ENCODE measurements at places on chromosomes 12 and 14. TPM values are rescaled to one million over a fixed set of nuclear protein-coding genes. Genes with fewer than 3 reads are reported as not detected.

Gene ENO2
- 46.4 TPM for total RNA-seq

DNA sequence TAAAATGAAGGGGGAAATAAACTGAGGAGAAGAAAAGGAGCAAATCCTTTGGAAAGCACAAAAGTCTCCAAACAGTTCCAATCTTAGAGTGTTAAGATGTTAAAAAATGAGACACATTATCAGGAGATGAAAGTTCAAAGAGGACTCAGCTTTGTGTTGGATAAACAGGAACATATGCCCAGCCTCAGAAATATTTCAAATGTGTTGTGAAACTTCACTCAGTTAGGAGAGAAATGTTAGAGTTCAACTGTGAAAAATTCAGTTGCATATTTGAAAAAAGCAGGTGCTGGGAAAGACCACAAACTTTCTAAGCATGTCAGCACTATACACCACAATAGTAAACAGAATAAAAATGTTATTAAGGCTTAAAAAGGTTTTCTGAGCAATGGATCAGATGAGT is 136.8 kb upstream of the PRKD1 start:
- DNase-seq, result peak; percentile 31
- H3K27me3 ChIP-seq, result no peaks in the 10 kb centered on the region
- H3K36me3 ChIP-seq, result no peaks in the 10 kb centered on the region

- H3K27me3 ChIP-seq, result no peaks in the 10 kb centered on the region
- no peaks in the 10 kb centered on the region for H3K36me3 ChIP-seq
- H3K27ac ChIP-seq, result no peak overlapping the region
- H3K4me1 ChIP-seq, result peaks cover 31% of the 10 kb centered on the region
- no peak for DNase-seq
Measured at GRCh38 chr14:67267576-67268328, 26.5 kb downstream of the PALS1 start.

- DNase-seq, result no peak
- H3K27ac ChIP-seq, result no peak overlapping the region
- no peaks in the 10 kb centered on the region for H3K4me1 ChIP-seq
- no peaks in the 10 kb centered on the region for H3K27me3 ChIP-seq
- H3K36me3 ChIP-seq, result no peaks in the 10 kb centered on the region
- H3K4me3 ChIP-seq, result no peak overlapping the region
Measured at GRCh38 chr12:101165319-101165718, 44.7 kb downstream of the SLC5A8 start.

DNA sequence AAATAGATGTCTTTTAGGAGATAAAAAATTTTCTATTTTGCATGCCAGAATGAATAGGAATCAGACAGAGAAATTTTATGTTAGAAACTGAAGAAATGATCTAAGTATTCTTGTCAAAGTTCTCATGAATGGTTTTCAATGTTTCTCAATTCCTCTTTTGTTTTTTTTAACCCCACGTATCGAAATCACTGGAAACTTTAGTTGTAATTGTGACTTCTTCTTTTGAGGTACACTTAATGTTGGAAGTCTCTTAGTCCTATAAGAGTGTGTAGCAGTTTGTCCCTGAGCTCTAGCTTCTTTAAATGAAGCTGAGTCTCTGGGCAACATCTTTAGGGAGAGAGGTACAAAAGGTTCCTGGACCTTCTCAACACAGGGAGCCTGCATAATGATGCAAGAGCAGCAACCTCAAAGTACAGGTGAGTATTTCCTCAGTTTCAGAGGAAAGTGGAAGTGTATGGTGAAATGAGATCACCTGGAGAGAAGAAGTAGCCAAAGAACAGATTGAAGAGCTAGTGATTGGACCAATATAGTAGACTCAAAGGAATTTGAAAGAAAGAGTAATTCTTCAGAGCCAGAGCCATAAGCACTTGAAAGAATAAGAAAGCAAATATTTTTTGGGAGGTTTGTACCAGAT is at the start of gene CLEC6A:
Gene CLEC6A, plus strand, starts transcription at position 236 of the 634 bp plus-strand sequence. Its CDS starts 150 bp downstream, at position 386.
- H3K27me3 ChIP-seq, result no peaks in the 10 kb centered on the region
- no peak within 1 kb of the TSS for H3K4me3 ChIP-seq
- no peak within 1 kb of the TSS for H3K27ac ChIP-seq
- no peaks in the 10 kb centered on the region for H3K4me1 ChIP-seq
- no peaks in the 10 kb centered on the region for H3K36me3 ChIP-seq

GRCh38 chr12:56836800-56837663 is 73.9 kb downstream of the HSD17B6 start:
- no peaks in the 10 kb centered on the region for H3K36me3 ChIP-seq
- peaks cover 7% of the 10 kb centered on the region for H3K4me1 ChIP-seq
- DNase-seq, result peak; percentile 60
- no peaks in the 10 kb centered on the region for H3K27me3 ChIP-seq
- no peak overlapping the region for H3K4me3 ChIP-seq

DNA sequence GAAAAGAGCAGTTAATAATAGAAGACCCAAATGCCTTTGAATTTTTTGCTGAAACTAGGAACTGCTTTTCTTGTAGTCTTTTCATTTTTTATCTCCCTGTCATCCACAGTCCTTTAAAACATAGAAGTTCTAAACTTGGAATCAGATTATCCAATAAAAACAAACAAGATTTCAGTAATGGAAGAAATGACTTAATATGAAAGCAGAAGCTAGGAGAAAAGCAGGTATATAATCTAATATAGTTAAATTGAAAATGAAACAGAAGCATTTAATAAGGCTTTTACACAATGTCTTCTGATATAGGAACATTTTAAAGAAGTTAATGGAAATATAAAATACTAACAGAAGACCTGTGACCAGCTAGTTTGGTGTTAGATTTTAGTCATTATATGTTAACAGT is 26.5 kb downstream of the PPP1R12A start:
- DNase-seq, result no peak
- H3K27me3 ChIP-seq, result no peaks in the 10 kb centered on the region
- peaks cover 4% of the 10 kb centered on the region for H3K4me1 ChIP-seq
- no peaks in the 10 kb centered on the region for H3K36me3 ChIP-seq
- H3K4me3 ChIP-seq, result no peak overlapping the region

DNA sequence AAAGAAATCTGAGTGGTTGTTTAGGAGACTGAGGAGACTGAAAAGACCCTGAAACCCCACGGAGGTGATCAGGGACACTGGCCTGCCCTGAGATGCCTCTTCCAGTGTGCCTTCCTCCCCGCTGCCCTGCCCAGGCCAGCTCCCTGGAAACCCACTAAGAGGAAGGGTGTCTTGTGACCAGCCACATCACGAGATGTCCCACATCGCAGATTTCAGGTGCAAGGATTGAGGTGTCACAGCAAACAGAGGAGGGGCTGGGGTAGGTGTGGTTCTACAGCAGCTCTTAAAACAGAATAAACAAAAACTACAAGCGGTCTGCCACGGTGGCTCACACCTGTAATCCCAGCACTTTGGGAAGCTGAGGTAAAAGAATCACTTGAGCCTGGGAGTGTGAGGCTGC is 184.3 kb upstream of the C14orf180 start:
- no peaks in the 10 kb centered on the region for H3K36me3 ChIP-seq
- DNase-seq, result no peak
- no peak overlapping the region for H3K4me3 ChIP-seq
- no peaks in the 10 kb centered on the region for H3K4me1 ChIP-seq
- no peak overlapping the region for H3K27ac ChIP-seq
- no peaks in the 10 kb centered on the region for H3K27me3 ChIP-seq

Gene RPGRIP1
- total RNA-seq, result not detected

DNA sequence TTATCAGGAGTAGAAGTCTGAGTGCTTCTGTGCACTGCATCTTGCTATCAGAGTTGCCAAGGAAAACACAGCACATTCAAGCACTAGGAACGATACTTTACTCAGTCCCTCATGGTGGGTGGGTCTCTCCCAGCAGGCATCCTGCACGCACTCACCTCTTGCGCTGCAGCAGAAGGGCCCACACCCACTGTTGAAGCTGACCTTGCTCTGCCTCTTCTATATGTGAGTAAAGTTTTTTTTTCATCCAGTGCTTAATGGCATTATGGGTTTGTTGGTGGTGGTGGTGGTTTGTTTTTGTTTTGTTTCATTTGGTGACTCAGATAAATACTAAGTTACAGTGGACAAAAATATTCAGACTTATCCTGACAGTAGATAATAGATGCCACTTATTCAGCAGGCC is 348.5 kb downstream of the EGLN3 start:
- H3K4me3 ChIP-seq, result no peak overlapping the region
- H3K27ac ChIP-seq, result no peak overlapping the region
- peak; percentile 45 for DNase-seq
- peaks cover 3% of the 10 kb centered on the region for H3K4me1 ChIP-seq
- no peaks in the 10 kb centered on the region for H3K36me3 ChIP-seq

- H3K4me3 ChIP-seq, result no peak overlapping the region
- no peaks in the 10 kb centered on the region for H3K27me3 ChIP-seq
- no peaks in the 10 kb centered on the region for H3K36me3 ChIP-seq
- no peak for DNase-seq
- H3K4me1 ChIP-seq, result no peaks in the 10 kb centered on the region
Measured at GRCh38 chr12:2559931-2560330, 234.8 kb upstream of the FKBP4 start.

DNA sequence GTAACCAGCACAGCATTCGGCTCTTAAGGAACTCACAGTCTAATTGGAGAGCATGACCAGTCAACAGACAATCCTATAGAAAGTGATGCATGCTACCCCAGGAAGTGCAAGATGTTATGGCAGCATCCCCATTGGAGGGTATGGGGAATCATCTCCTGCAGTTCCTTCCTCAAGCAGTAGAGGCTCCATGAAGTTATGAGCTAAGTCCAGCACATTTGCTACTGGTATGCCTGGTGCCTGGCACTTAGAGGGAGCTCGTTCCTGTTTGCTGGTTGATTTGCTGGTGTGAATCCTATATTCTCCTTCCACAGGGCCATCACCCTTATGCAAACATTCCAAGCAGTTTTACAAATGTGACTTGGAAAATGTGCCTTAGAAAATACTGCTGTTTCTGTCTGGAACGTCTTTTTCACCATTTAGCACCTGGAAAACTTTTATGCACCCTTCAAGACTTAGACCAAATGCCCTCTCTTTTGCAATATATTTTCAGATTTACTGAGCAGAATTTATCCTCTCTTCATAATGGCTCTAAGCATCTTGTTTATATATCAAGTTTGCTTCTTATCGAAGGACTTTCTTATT is 136.1 kb upstream of the WSCD2 start:
- no peak overlapping the region for H3K27ac ChIP-seq
- DNase-seq, result peak; percentile 5
- no peaks in the 10 kb centered on the region for H3K27me3 ChIP-seq
- no peaks in the 10 kb centered on the region for H3K4me1 ChIP-seq

DNA sequence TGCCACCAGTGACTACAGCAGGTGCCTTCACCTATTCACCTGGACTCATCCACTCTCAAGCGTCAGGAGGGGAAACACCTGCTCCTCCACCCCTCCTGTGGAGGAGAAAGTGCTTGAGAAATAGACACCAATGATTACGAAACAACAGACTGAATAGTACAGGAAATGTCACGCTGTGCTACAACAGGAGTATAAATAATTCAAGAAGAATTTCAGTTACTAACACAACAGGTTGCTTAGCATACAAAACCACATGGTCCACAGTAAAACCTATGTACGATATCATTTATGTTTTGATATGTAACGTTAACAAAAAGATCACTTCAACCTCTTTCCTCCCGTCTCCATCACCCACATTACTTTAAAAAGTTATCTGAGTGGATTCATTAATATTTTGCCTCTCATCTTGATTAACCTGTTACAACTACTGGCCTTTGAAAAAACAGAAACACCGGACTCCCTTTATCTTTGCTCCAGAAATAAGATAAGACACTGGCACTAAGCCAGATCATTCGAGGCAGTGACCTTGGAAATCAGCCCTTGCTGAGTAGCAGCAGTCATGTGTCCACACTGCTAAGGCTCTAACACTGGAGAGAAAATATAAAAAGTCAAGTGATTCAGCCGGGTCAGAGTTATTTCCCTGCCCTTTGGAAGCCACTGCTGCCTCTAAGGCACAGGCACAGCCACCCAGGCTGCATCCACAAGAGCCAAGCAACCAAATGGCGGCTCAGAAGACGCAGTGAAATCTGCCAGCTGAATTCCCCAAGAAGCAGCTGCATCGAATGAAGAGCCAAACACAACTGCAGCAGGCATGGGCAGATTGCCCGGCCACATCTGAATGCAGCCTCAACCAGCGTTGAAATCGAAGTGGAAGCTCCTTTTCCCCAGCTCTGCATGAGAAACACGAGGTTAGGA is 40.9 kb downstream of the NT5DC3 start:
- peak; percentile 80 for DNase-seq
- H3K27ac ChIP-seq, result peak overlapping the region; percentile 57
- peaks cover 20% of the 10 kb centered on the region for H3K36me3 ChIP-seq
- peaks cover 51% of the 10 kb centered on the region for H3K4me1 ChIP-seq

Gene SLC38A1
- 141 TPM for total RNA-seq

DNA sequence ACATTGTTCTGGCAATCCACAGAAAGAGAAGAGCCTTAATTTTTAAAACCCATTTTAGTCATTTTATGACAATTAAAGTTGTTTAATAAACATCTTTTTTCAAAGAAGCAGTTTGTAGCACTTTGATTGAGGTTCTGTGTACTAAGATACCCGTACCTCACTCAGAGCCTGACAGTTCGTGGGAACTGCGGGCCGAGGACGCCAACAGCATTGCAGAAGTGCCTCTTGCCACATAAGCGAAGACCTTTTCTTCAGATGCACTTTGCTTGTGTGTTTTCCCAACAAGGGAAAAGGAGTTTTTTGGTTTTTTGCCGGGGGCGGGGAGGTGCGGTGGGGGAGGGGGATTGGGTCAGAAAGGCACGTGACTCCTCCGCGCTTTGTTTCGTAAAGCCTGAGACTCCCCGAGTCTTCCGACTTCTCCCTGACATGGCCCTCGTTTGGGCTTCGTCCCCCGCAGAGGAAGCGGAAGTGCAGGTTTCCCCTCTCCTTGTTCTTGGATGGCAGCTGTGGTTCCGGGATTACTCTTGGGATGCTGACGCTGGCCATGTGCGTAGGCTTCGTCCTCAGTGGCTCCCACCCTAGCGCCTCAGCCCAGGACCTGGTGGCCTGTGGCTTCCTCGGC is 70.8 kb downstream of the WDR20 start:
- H3K4me3 ChIP-seq, result no peak overlapping the region
- peaks cover 11% of the 10 kb centered on the region for H3K4me1 ChIP-seq
- H3K27ac ChIP-seq, result no peak overlapping the region
- H3K27me3 ChIP-seq, result no peaks in the 10 kb centered on the region
- DNase-seq, result no peak

Gene RASSF9
- total RNA-seq, result 0.68 TPM

Gene TAS2R31
- total RNA-seq, result 2.2 TPM

Gene CKAP4
- total RNA-seq, result 392 TPM

- H3K36me3 ChIP-seq, result no peaks in the 10 kb centered on the region
- H3K27me3 ChIP-seq, result no peaks in the 10 kb centered on the region
- H3K4me3 ChIP-seq, result no peak overlapping the region
Measured at GRCh38 chr14:103836976-103837725, 10.2 kb downstream of the PPP1R13B start.

- H3K4me1 ChIP-seq, result no peaks in the 10 kb centered on the region
- no peaks in the 10 kb centered on the region for H3K36me3 ChIP-seq
- no peaks in the 10 kb centered on the region for H3K27me3 ChIP-seq
- H3K27ac ChIP-seq, result no peak overlapping the region
Measured at GRCh38 chr14:49050822-49051221, 535.4 kb downstream of the RPS29 start.

Gene TEX52
- total RNA-seq, result not detected

All from astrocyte (in vitro differentiated cells and primary cell).